Jurkat, Clone E6-1 (cell line): ENCODE measurements at places on chromosomes 1 and 21.

GRCh38 chr21:35395728-35396127 lies 346.6 kb upstream of the RUNX1 start:
- DNase-seq = no peak

DNA sequence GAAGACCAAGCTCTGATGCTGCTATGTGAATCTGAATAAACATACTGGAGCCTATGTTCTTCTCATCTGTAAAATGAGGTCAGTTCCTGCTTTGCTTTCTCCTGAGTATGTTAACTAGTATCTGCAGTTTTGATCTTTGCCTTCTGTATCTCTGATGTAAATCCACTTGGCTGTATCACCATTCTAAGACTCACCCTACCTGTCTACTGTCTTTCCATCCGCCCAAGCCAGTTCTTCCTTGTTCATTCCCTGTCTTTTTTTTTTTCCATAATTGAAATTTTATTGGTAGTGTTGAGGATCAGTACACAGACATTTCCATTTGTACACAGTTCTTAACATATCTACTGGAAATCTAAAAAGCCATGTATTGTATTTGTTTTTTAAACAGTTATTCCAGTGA lies 31.3 kb downstream of the MAST2 start:
- no peak for DNase-seq

- no peak for DNase-seq
Measured at GRCh38 chr1:92515796-92516201, 29.1 kb upstream of the GFI1 start.

DNA sequence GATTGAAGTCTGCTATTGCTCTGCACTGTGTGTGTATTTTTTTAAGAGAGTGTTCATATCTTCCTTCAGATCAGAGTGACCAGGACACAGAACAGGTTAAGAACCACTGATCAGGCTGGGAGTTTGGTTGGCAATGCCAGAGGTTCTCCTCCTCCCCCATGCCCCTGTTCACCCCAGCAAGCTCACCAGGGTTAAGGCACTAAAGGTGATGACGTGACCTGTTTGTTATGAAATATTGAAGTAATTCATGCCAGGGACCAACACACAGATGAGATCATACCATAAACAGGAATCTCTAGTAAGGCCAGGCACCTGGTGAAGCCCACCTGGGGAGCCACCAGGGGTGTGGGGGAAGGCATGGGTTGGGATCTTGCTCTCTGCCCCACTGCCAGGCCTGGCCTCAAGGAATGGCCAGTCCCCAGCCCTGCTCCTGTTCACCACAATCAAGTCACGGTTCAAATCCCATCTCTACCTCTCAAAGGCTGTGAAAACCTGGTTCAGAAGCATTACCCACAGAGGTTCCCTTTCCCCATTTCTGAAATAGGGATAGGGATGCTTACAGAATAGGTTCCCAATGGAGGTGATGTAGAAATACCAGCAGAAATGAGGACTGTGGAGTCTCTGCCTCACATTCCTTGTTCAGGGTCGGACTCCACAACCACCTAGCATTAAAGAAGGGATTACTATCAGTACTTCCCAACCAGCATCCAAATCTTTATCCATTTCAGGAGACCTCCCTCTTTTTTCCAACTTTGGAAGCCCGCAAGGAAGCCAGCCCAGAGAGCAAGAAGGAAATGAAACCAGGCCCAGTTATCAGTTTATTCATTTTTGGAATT lies 2.4 kb downstream of the ID3 start:
- DNase-seq = no peak

- peak; percentile 80 for DNase-seq
Measured at GRCh38 chr1:16162163-16162822, 6.4 kb upstream of the EPHA2 start.

DNA sequence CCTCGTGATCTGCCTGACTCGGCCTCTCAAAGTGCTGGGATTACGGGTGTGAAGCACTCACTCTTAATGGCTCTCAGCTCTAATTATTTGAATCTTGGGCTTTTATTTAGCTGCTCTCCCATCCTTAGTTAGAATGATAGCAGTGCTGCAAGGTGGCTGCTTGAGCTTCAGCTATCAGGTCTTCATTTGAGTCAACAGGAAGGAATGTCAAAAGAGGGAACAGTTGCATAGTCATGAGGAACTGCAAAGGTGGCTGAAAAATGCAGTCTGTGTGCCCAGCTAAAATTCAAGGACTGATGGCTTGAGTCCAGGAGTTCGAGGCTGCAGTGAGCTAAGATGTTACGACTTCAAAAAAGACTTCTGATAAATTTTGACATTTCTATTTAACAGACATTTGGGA lies 55.6 kb downstream of the UCK2 start:
- DNase-seq = no peak

GRCh38 chr1:101742509-101742908 lies 254.2 kb downstream of the OLFM3 start:
- DNase-seq = no peak

DNA sequence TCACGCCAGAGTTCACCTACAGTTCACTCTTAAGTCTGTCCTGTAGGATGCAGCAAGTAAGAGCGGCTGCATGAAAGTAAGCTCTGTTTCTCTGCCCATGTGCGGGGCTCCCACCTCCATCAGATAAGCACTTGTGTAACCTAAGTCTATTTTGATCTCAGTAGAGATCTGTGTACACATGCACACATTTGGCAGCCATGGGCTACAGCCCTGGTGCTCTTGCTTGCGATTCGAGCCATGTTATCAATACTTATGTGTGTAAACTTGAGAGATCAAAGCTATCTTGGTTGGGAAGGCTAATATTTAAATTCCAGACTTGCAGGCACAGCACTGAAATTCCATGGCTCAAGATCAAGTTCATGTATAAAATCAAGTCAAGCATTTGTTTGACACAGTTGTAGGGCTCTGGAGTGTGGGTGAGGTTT lies 244.7 kb upstream of the FGGY start:
- DNase-seq = no peak

- DNase-seq = no peak
Measured at GRCh38 chr1:184633785-184634184, 120.9 kb downstream of the EDEM3 start.

GRCh38 chr1:161096015-161096414 lies 2.1 kb upstream of the KLHDC9 start:
- DNase-seq = no peak

DNA sequence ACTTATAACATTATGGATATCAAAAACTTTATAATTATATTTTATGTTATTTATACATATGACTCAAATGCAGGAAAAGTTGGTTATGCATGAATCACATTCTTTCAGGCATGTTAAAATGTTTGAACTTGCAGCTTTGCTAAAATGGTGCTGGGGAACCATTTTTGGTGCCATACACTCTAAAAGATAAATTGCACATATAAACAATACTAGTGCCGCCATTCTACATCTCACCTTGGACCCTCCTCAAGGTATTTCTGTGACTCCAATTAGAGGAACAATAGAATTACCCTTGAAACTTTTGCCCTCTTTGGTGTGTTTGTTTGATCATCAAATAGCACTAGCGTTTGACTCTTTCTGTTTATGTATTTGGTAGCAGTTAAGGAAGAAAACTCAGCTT lies 997 bp downstream of the PRKACB start:
- DNase-seq = peak; percentile 51

- no peak for DNase-seq
Measured at GRCh38 chr1:220239966-220240365, 32.3 kb downstream of the RAB3GAP2 start.

GRCh38 chr21:32496568-32496967 lies 84.1 kb downstream of the EVA1C start:
- DNase-seq = no peak

- no peak for DNase-seq
Measured at GRCh38 chr1:66563094-66563800, 29.3 kb downstream of the SGIP1 start.

- no peak for DNase-seq
Measured at GRCh38 chr1:58459911-58460310, 86.6 kb downstream of the OMA1 start.

GRCh38 chr1:90246069-90246468 lies 251.2 kb downstream of the ZNF326 start:
- DNase-seq = no peak

DNA sequence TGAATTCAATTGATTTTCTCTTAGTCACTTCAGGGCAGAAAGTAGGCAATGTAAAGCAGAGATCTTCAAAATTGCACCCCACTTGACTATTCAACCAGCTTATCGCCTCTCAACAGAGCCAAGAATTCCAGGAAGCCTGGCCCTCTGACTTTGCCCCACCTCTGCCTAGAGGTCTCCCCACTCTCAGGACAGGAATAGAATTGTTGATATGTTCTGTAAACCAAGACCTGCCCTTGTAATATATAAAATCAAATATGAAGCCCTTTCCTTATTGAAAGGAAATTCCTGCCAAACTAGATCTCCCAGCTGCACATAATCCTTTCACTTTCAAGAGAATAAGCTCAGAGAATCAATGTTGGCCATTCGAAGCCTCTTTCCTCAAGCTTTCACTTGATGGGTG lies 116.1 kb upstream of the DPT start:
- DNase-seq = no peak

DNA sequence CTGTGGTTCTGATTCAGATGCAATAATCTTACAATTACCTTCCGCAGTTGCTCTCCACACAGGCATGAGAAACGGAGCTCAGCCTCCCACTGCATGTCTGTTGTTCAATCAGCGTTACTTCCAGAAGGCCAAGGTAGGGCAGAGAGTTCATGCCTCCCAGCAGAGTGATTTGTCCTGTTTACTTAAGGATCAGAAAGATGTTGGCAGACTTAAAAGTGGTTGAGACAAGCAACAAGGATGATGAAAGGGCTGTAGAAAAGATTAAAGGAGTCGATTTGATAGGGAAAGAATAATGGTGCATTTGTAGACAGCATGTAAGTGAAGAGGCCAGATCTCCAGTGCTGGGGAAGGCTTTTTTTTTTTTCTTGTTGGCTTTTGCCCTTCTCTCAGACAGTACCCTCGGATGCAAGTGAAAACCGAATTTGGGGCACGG lies 26.6 kb downstream of the ARMH1 start:
- DNase-seq = no peak
